Cardiac fibroblast (primary cell): ENCODE measurements at places on chromosomes 5 and 9.
A peak's percentile ranks its signal among the peaks of the same experiment; 100 is the strongest.

GRCh38 chr5:16740811-16741392, 124.1 kb upstream of the RETREG1 start:
- peak; percentile 53 for DNase-seq

GRCh38 chr5:25301836-25302235, 657.1 kb upstream of the CDH10 start:
- DNase-seq: no peak

GRCh38 chr9:11241779-11242178, 629.0 kb upstream of the PTPRD start:
- no peak for DNase-seq

GRCh38 chr9:34610434-34611206, 1.3 kb downstream of the RPP25L start:
- DNase-seq: no peak

GRCh38 chr5:82274343-82275211, 3.6 kb downstream of the RPS23 start:
- DNase-seq: no peak

DNA sequence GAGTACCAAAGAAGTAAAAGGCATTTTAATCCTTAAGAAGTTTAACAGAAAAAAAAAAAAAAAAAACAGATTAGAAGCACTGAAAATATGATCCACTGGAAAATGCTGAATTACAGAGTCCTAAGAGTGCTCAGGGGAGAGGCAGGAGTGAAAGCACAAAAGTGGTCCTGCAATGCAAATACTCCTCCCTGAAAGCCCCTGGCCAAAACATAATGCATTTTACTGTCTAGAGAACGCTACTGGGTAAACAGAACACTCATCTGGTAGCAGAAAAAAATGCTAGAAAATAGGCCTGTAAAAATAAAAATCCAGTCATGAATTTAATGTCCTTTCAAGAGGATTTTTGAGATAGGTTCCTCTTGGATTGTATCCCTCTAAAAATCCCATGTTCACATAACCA, 81.9 kb downstream of the ADAMTS12 start:
- no peak for DNase-seq

GRCh38 chr9:136385015-136385414, 11.5 kb upstream of the CARD9 start:
- no peak for DNase-seq

- no peak for DNase-seq
These were observed 173.7 kb upstream of the SPEF2 start for GRCh38 chr5:35443803-35444595.

GRCh38 chr9:79390077-79390698, 181.6 kb upstream of the TLE4 start:
- no peak for DNase-seq

DNA sequence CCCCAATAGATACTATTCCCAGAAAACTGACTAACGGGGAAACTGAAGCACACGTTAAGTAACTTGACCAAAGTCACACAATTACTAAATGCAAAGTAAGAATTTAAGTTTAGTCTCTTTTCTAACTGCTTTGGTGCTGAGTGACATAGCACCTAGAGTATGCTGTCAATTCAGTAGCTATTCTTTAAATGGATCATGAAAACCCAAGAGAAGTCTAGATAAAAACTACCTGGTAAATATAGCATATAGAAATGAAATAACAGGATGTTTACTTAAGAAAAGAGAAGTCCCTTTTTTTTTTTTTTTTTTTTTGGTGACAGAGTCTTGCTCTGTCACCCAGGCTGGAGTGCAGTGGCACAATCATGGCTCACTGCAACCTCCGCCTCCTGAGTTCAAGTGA, 129.2 kb downstream of the PDE4D start:
- no peak for DNase-seq

DNA sequence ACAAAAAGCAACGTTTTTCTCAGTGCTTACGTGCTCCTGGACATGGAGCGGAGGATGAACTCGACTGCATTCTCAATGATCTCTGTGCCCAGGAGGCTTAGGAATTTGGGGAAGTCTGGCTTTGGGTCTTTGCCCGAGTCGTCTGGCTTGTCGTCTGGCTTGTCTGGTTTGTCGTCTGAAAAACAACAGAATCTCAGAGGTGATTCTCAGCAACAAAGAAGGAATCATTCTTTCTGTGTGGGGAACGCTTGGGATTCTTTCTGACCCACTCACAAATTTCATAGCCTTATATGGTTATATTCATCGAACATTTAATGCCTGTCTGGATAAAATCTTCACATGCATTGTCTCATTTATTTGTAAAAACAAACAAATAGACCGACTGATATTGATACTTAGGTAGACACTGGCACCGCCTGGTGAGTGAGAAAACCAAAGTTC, 4.7 kb downstream of the C5orf46 start:
- DNase-seq: peak; percentile 38

DNA sequence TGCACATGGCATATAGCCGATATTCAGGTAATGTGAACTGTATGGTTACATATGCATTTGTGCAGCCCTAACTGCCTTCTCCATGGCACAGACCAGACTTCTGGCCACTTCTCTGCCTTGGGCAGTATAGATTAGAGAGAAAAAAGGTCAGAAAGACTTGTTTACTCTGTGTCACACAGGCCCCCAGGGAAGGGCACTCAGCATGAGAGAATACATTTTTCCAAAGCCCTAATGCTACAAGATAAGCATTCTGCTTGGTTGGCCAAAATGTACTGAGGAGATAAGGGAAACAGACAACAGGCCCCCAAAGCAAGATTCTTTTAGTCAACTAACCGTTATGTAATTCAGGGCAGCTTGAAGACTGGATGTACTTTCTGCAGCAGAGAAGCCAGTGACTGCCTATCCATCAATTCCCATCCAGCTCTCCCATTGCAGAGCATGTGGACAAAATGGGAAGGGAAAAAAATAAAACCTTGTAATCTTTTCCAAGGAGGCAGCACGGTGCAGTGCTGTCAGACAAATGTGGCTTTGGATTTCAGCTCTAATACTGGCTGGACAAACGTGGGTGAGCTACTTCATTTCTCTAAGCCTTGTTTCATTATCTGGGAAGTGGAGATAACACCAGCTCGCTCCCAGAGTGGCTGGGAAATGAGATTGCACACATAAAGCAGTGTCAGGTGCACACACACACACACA, 205.9 kb downstream of the NSG2 start:
- DNase-seq: no peak

- no peak for DNase-seq
These were observed 25.7 kb upstream of the EEIG1 start for GRCh38 chr9:128006332-128006996.

DNA sequence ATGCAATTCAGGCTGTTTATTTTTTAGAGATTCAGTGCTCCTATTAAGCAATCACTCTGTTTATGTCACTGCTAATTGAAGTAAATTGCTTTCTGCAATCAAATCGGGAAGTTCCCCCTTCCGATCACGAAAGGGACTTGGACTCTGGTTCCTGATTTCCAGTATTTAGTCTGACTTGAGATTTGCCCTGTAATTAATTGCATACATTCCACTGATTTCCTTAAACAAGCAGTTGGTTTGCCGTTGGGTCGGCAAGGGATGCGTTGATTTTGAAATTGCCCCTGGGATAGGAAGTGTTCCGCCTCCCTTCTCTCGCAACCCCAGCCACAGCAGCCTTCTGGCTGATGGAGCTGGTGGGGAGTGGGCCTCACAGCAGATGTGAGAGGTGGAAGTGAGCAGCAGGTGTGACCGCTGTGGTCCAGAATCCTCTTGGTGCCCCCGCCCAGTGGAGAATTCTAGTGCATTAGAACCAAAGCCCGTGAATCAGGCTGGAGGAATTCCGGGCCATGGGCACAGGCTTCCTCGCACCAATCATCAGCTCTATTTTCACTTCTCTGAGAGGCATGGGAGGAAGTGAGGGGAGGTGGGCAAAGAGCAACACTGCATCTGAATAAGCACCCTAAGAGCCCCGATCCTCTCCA, 102.5 kb downstream of the SPRY4 start:
- no peak for DNase-seq

GRCh38 chr5:38871790-38872551, 26.2 kb downstream of the OSMR start:
- DNase-seq: peak; percentile 100

DNA sequence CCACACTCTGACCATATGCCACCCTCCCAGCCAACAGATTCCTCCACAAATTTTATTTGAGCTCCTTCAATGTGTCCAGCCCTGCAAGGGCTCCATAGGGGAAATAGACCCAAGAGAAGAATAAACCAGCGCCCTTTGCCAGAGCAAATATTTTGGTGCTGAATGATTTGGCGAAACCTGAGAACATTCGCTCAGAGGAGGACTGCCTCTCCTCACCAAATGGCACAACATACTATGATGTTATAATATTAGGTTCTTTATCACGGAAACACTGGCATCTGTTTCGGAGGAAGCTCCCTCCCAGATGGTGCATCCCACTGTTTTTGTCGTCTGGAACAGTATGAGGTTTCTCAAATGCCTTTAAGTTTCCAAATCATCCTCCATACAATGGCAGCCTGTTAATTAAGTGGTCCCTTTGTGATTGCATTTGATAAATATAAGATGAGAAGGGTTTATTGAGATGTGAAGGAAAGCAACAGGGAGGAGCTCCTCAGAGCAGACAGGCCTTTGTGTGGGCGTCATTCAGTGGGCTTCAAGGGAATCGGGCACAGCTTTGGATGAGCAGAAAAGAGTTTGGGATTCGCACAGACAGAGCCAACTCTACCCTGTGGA, 139.1 kb upstream of the ADRA1B start:
- no peak for DNase-seq

- DNase-seq: no peak
These were observed 20.2 kb upstream of the CDC23 start for GRCh38 chr5:138233280-138233679.

DNA sequence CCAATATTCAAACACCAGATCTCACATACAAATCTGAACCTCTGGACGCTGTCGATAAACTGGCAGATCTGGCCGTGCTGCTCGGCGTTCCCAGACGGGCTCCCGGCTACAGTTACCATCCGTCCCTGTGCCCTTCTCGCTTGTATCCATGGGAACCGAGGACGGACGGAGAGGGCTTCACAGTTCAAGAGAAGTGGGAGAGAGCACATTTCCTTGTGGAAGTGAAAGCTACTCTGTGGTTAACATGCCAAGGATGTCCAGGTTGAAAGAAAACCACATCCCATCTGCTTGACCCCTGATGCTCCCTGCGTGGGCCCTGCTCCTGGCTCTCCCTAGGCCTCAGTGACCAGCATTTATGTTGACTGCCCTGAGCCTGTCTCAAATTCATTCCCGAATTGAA, 6.3 kb upstream of the DBN1 start:
- peak; percentile 37 for DNase-seq

DNA sequence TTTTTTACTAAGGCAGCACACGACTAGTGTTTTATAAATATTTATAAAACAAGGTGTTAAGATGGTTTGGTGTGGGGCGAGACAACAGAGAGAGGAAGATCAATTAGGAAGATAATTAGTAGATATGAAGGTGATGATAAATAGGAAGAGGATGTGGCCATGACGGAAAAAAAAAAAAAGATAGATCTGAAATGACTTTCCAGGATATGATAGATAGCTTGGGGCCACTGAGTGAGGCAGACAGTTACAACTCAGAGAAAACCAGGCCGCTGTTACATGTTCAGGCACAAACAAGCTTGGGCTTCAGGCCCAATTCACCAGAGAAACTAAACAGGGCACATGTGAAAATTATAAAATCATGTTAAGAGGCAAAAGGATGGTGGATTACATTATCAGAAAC, 43.2 kb downstream of the KIAA0825 start:
- no peak for DNase-seq

GRCh38 chr9:27210588-27210987, 86.4 kb downstream of the EQTN start:
- no peak for DNase-seq

DNA sequence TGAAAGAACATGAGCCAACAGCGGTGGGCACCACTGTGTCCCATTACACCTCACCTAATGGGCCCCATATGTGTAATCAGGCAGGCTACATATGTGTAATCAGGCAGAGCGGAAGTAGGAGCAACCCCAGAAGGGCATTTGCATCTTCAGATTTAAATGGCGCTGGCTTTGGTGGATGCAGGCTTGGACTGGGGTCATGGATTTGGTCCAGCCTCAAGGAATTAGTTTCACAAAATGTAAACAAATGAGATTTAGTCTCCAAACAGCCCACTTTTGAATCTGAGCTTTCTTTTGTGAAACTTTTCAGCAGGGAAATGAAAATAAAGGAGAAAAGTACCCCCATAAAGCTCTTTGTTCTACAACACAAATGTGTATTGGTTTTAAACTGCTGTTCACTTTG, 161.3 kb downstream of the LPAR1 start:
- no peak for DNase-seq

GRCh38 chr5:41527201-41527779, 16.9 kb upstream of the PLCXD3 start:
- peak; percentile 99 for DNase-seq

- DNase-seq: no peak
These were observed 94.6 kb downstream of the SH3TC2 start for GRCh38 chr5:148968311-148968710.

DNA sequence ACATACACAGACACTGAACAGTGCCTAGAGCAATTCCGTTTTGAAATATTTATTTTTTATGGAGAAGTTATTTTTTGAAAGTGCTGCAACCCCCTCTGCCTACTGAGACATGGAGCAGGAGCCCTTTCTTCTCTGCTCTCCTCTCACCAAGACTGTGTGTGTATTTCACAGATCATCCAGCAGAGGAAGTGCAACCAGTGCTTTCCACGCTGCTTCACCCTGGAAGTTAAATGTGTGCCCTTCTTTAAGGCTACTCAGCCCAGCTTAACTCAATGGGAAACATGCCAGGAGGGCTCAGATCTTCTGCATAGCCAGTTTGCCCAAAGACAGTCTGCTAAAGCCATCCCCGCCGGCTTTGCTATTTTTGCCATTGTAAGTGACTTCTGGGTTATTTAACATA, 606.3 kb downstream of the TLE1 start:
- DNase-seq: peak; percentile 4

- DNase-seq: peak; percentile 82
These were observed 21.0 kb upstream of the FAM151B start for GRCh38 chr5:80466669-80467485.

GRCh38 chr9:33445389-33446239, 1.8 kb downstream of the AQP3 start:
- no peak for DNase-seq

GRCh38 chr5:113215401-113216060, 219.3 kb downstream of the TSSK1B start:
- DNase-seq: no peak

GRCh38 chr5:75152860-75153259, 83.8 kb downstream of the ANKRD31 start:
- DNase-seq: peak; percentile 14

DNA sequence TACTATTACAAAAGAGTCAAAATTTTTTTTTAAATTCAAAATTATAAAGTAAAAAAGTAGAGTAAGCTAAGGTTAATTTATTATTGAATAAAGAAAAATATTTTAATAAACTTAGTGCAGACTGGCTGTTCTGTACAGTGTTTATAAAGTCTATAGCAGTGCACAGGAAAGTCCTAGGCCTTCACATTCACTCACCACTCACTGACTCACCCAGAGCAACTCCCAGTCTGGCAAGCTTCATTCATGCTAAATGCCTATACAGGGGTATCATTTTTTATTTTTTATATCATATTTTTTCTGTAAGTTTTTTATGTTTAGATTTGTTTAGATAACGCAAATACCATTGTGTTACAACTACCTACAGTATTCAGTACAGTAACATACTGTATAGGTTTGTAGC, 700.7 kb upstream of the GRAMD2B start:
- peak; percentile 28 for DNase-seq

- no peak for DNase-seq
These were observed 47.8 kb downstream of the WWC1 start for GRCh38 chr5:168339109-168339771.
